ENCODE measurements at places on chromosomes 5 and 9. TPM values are rescaled to one million over a fixed set of nuclear protein-coding genes. Genes with fewer than 3 reads are reported as not detected.

SLC25A2 gene
- 0.24 TPM for total RNA-seq

ADAMTSL2 gene
- 0.64 TPM for total RNA-seq

DNA sequence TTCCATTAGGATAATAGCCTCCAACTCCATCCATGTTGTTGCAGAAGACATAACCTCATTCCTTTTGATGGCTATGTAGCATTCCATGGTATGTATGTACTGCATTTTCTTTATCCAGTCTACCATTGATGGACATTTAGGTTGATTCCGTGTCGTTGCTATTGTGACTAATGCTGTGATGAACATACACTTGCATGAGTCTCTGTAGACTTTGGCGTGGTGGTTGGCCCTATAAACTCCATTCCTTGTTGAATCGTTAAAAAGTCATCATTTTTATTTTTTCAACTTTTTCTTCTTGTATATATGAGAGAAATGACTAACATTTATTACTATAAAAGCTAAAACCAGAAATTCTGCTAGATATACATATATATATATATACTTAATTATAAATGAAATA is 1491.9 kb upstream of the CDH6 start:
- no peak for DNase-seq

DNA sequence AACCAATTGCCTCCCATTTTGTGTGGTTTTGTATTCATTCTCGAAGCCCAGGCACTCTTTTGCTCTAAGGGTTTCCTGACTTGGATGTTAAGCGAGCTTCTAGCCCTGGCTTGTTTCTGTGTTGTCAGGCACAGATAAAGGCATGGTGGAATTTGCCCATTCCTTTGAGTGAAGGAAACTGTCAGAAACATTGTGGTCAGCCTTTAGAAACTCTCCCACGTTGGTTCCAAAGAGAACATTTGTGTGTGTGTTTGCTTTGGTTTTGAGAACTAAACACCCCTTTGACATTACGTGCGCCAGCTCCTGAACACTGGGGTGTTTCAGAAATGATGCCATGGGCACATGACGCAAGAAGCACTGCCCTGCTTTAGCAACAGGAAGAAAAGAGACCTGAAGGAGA is 320.9 kb downstream of the NTRK2 start:
- no peak for DNase-seq
